ENCODE measurements at places on chromosomes 11 and 22.

- no peak for DNase-seq
Observed at GRCh38 chr11:134660416-134660815, 248.4 kb upstream of the B3GAT1 start.

GRCh38 chr11:42625757-42626665, 685.8 kb upstream of the API5 start:
- peak; percentile 2 for DNase-seq

GRCh38 chr11:127035824-127036223, 35.3 kb upstream of the KIRREL3 start:
- DNase-seq: no peak

DNA sequence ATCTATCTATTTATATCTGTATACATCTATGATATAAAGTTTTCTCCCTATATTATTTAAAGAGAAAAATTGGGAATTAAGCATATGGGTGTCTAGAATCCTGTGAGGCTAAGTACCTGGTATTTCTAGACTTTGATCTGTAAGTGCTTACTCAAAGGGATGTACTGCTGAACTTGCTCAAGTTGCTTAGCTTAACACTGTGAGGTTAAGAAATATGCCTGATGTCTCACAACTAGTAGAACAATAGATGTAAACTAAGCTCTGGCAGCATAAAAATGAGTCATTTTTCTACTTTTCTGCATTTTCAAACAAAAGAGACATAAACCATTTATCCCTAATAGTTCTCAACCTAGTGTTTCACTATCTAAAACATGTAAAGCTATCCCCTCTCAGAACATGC, 744.4 kb upstream of the ANO3 start:
- DNase-seq: no peak

GRCh38 chr22:38728871-38729796, 23.4 kb downstream of the GTPBP1 start:
- no peak for DNase-seq

- no peak for DNase-seq
Observed at GRCh38 chr22:26587991-26588613, 1.8 kb downstream of the TPST2 start.

DNA sequence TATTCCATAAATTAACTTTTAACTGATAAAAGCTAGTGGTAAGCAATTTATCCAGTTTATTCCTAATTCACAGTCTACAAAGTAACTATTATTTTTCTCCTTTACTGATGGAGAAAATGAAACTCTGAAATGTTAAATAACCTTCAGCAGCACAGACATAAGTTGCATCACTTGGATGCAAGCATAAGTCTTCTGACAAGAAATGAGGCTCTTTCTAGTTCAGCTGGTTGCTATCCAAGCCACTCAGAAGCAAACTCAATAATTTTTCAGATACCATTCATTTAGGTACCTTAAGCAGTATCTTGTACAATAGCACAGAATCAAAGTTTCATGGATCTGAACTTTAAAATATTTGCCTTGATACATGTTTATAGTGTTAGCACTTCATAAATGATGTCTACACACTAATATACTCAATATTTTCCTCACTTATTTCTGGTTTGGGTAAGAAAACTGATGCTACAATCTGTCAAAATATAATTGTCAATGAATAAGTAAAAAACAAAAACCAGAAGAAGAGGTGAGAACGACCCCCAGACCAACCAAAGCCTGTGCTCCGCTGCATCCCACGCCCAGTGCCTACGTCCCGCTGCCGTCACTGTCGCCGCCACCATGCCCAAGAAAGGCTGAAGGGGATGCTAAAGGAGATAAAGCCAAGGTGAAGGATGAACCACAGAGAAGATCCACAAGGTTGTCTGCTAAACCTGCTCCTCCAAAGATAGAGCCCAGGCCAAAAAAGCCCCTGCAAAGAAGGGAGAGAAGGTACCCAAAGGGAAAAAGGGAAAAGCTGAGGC, 18.1 kb downstream of the FAM168A start:
- no peak for DNase-seq

- no peak for DNase-seq
Observed at GRCh38 chr11:133234883-133235282, 297.4 kb downstream of the OPCML start.

Measured in stomach (tissue), 19 donors.